ENCODE measurements at places on chromosomes 7 and 10. TPM values are rescaled to one million over a fixed set of nuclear protein-coding genes. Genes with fewer than 3 reads are reported as not detected.

Gene SEPTIN7
- 266 TPM for total RNA-seq

- peak; percentile 37 for DNase-seq
Observed at GRCh38 chr10:6014241-6014761, 37.0 kb upstream of the IL15RA start.

Gene FUOM
- total RNA-seq, result 31.5 TPM

DNA sequence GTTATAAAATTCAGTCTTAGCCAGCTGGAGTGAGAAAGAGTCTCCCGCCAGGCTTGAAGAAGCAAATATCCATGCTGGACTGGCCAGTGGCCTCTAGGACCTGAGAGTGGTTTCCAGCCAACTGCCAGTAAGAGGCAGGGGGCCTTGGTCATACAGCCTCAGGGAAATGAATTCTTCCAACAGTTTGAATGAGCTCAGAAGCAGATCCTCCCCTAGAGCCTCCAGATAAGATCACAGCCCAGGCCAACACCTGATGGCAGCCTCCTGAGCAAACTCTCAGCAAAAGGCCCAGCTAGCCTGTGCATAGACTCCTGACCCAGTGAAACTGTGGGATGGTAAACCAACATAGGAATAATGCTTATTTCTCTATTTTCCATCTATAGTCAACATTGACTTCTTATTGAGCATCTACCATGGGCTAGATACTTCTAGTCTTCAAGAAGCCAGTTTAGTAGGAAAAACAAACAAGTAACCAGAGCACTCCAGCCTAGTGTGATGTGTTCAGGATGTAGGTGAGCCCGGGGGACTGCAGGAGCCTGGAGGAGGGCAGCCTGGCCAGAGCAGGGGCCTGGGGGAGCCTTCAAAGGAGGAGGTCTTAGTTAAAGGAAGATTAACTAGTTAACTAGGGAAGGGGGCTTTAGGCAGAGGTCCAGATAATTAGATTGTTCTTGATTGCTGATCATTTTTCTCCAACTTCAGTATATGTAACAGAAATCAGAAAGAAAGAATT lies 115.4 kb upstream of the ADO start:
- no peak for DNase-seq

Gene HMX2
- 0.06 TPM for total RNA-seq

Gene PPP1R3C
- 3.1 TPM for total RNA-seq

DNA sequence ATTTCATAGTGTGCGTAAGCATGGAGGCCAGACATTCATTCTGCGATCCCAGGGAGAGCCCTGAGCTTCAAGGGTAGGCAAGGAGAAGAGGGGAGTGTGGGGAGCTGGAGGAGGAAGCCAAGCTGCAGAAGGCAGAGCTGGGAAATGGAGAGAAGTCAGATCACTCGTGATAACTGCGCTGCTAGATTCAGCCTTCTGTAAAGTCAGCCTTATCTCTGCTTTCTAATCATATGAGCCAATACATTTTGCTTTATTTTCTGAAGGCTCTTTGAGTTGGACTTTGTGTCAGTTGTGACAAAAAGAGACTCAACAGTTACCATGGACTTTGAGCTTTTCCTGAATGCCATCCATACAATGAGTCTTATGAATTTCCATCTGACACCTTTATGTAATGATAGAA lies 61.7 kb upstream of the CREB5 start:
- DNase-seq, result no peak

- DNase-seq, result no peak
Observed at GRCh38 chr10:30868611-30869010, 163.1 kb downstream of the ZNF438 start.

GRCh38 chr10:35636956-35637355 lies 5.1 kb downstream of the FZD8 start:
- no peak for DNase-seq

DNA sequence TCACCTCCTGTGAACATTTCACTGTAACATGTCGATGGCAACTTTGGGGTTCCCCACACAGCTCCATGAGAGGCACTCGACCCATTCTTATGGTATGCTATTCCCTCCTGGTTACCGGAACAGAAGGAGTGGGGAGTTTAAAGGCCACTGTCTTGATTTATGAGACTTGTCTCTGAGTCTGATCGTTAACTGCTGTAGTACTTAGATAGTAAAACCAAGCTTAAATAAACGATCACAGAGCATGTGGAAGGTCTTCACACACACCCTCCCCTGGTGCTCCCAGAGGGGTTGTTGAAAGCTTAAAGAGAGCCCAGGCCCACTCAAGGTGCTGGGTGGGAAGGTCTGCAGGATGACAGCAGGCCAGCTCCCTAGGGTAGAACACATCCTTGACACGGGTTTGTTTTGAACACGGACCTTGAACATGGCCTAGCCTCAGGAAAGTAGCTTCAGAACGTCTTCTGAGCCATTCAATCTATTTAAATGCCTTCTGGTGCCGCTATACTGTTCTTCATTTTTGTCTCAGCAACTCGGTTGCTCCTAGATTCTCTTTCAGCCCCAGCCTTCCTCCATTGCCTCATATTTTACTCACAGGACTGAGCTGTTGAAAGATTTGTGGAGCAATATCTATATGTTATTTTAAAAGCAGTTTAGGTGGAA lies 335.3 kb downstream of the FGFR2 start:
- DNase-seq, result no peak

DNA sequence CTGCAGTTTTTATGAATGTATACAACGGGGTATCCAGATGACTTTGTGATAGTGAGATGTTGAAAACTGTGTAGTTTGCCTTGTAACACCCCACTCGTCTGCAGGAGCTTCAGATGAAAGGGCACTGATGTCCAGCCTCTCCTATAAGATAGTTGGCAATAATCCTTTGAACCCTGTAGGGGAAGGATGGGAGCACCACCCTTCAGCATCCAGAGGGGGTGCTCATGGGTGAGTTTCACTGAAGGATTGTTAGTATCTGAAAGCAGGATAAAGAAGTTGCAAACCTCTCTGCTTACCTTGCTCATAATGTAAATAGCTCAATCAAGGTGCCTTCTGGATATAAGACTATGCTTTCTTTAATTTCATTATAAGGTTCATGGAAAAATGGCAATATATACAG lies 201.5 kb downstream of the TMEM178B start:
- DNase-seq, result no peak

DNA sequence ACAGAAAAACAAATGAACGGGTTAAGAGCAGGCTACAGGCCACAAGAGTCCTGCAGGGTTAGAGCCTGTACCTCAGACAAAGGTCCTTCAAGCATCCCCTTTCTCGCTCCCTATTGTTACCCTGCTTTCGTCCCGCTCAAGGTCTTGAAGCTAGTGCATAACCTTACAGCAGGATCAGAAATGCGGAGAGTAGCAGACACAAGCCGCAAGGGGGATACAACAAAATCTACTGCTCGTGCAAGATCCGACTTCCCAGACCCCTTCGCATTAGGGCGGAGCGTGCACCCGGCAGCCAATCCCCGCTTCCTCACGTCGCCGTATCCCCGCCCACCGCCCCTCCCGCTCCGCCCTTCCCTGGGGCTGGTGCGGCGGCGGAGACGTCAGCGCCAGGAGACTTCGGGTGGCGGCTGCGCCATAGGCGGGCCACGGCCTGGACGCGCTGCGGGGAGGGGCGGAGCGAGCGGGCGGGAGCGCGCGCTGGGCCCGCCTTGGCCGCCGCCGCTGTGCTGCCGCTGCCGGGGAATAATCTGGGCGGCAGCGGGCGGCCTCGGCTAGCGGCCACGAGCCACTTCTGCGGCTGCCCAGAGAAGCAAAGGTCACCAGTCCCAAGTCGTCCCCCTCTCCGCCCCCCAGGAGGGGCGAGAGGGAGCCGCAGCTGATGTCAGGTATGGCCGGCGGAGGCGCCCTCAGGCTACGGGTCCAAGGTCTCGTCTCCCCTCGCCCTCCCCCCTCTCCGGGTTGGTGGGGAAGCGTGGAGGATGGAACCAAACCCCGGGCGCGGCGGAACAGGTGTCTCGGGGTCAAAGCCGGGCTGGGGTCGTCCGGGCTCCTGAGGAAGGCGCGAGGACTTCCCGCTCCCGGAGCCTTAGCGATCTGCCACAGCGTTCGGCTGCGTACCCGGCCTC lies at the start of gene C1GALT1:
Gene C1GALT1 (plus strand): TSS at position 389 of the 905 bp plus-strand sequence. CDS start 51,776 bp downstream, outside the sequence.
- peak; percentile 95 for DNase-seq

Gene ZPBP
- total RNA-seq, result not detected

DNA sequence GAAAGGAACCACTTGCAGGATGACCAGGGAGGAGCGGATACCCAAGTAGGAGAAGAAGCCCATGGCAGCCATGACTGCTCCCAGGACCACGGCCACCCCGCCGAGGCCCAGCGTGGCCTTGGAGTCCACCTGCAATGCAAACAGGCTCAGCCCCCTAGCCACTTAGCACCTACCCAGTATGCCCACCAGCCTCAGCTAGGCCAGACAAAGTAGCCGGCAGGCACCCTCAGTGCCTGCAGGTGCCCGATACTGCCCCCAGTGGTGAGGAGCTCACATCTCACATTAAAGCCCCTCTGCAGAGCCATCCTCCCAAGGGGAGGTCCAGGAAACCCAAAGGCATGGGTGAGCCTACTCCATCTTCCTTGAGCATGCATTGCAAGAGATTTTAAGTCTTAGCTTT lies 6.6 kb downstream of the NPC1L1 start:
- peak; percentile 33 for DNase-seq

Gene JAKMIP3
- 0.03 TPM for total RNA-seq

- no peak for DNase-seq
Observed at GRCh38 chr7:33646166-33646565, 259.2 kb upstream of the BMPER start.

- DNase-seq, result no peak
Observed at GRCh38 chr10:88213065-88213605, 349.7 kb downstream of the PTEN start.

DNA sequence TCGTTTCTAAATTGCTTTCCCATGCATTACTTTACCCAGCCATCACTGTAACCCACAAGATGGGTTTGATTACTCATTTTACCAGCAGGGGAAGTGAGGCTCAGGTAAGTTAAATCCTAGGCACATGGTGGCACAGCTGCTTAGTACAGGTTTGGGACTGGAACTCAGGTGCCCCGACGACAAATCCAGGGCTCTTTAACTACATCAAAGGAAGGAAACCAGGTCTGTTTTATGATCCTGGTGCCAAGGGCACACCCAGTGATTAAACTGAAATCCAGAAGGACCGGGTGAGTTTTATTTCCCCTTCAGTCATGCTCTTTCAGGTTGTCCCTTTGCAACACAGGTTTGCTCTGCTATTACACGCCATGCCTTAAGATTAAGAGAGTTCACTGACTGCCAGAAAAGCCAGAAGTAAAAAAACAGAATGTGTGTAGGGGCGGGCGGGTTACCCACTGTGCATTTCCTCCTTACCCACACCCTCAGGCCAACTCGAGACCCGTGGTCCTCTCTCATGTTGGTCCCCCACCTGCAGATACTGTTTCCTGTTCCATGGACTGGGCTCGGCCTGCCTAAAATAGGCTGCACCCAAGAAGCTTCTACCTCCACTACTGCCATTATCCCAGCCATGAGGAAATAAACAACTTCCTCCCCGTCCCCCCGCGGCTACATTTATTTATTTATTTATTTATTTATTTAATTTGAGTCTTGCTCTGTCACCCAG lies 55.1 kb upstream of the KDM7A start:
- DNase-seq, result no peak

DNA sequence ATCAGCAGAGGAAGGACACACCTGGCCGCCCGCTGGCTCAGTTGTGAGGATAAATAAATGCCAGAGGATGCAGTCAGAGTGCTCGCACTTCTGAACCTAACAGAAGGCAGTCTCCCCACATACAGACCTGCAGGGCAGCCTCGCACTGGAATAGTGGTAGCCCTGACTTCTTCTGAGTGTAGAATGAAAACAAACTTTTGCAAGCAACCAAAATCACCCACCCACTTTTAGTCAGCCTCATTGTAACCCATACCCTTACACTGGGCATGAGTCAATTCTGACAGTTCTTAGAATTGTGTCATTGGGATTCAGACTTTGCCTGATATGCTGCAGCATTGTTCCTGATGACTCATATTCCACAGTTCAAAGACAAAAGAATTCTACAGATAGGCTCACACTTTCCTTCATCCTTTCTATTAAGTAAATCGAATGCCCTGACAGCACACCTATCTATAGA lies 167.0 kb upstream of the CDK1 start:
- peak; percentile 92 for DNase-seq

GRCh38 chr7:157194948-157195347 lies 56.2 kb downstream of the UBE3C start:
- peak; percentile 17 for DNase-seq

DNA sequence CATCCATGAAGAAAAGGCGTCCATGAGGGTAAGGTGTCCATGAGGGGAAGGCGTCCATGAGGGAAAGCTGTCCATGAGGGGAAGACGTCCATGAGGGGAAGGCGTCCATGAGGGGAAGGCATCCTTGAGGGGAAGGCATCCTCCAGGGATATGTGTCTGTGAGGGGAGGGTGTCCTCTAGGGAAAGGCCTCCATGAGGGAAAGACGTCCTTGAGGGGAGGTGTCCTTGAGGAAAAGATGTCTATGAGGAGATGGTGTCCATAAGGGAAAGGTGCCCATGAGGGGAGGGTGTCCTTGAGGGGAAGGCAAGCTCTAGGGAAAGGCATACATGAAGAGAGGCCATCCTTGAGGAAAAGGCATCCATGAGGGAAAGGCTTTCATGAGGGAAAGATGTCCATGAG lies 92.6 kb downstream of the INPP5A start:
- DNase-seq, result no peak

DNA sequence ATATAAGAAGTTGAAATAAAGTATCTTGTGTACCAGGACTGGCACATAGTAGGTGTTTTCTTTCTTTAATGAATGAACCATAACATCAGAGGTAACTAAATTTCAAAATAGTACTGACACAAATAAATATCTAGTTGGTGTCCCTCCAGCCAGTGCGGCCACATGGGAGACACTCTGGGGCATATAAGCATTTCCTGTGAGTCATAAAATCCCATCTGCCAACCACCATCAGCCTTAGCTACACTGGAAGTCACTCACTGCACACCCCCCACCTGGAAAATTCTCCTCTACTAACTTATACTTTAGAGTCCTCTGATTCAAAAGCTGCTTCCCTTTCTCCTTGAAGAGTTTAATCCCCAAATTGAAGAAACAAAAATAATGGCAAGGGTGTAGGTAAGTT lies 32.5 kb downstream of the DYDC1 start:
- peak; percentile 74 for DNase-seq

DNA sequence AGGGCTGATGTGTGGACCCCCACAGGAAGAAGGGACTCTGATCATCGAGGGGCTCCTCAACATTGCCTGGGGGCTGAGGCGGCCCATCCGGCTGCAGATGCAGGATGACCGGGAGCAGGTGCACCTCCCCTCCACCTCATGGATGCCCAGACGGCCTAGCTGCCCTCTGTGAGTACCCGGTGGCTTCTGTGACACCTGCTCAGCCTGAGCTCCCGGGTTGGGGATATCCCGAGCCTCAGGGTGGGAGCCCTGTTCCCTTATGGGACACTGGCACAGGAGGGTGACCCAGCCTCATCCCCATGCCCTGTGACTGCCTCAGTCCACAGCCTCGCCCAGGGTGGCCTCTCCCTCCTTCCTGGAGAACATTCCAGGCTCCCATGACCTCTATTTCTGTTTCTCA lies 3.9 kb upstream of the DEPP1 start:
- DNase-seq, result no peak

Gene KAZALD1
- total RNA-seq, result 13.4 TPM

Gene AFAP1L2
- total RNA-seq, result 1.2 TPM

- DNase-seq, result no peak
Observed at GRCh38 chr10:46040004-46040403, 6.1 kb downstream of the MSMB start.

Gene KCNH2
- 0.34 TPM for total RNA-seq

- no peak for DNase-seq
Observed at GRCh38 chr7:112042631-112043030, 163.6 kb downstream of the DOCK4 start.

Gene DGKI
- 21.6 TPM for total RNA-seq

All from HT1080 (cell line).